Body of pancreas (tissue), 4 donors: ENCODE measurements at places on chromosomes 12 and 14. TPM values are rescaled to one million over a fixed set of nuclear protein-coding genes. Genes with fewer than 3 reads are reported as not detected.

DNA sequence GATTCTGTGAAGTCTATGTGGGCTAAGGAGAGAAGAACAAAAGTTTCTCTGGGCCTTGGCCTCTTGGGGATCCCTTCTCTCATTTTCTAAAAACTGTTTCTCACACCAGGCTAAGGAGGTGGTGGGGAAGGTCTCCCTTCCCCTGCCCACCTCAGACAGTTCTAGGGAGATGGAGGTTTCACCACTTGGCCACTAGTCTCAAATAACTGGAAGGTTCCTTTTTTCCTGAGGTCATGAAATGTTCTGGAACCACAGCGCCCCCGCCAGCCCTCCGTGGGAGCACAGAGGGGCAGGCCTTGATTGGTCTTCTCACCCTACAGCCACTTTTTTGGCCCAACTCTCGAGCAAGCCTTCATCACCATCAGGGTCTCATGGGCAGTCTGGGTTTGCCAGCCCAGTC lies 12.6 kb downstream of the C12orf43 start:
- H3K4me3 ChIP-seq, result no peak overlapping the region
- H3K27me3 ChIP-seq, result no peaks in the 10 kb centered on the region
- no peaks in the 10 kb centered on the region for H3K36me3 ChIP-seq
- H3K4me1 ChIP-seq, result peaks cover 15% of the 10 kb centered on the region

- DNase-seq, result no peak
- peaks cover 23% of the 10 kb centered on the region for H3K4me1 ChIP-seq
- no peak overlapping the region for H3K27ac ChIP-seq
- no peaks in the 10 kb centered on the region for H3K36me3 ChIP-seq
- H3K4me3 ChIP-seq, result no peak overlapping the region
- H3K27me3 ChIP-seq, result no peaks in the 10 kb centered on the region
Measured at GRCh38 chr14:87994974-87995373, 2.0 kb upstream of the GALC start.

- H3K27me3 ChIP-seq, result no peaks in the 10 kb centered on the region
- no peaks in the 10 kb centered on the region for H3K4me1 ChIP-seq
Measured at GRCh38 chr14:104304451-104305351, 166.3 kb downstream of the KIF26A start.

LRP1 gene
- 61.2 TPM for total RNA-seq

DNA sequence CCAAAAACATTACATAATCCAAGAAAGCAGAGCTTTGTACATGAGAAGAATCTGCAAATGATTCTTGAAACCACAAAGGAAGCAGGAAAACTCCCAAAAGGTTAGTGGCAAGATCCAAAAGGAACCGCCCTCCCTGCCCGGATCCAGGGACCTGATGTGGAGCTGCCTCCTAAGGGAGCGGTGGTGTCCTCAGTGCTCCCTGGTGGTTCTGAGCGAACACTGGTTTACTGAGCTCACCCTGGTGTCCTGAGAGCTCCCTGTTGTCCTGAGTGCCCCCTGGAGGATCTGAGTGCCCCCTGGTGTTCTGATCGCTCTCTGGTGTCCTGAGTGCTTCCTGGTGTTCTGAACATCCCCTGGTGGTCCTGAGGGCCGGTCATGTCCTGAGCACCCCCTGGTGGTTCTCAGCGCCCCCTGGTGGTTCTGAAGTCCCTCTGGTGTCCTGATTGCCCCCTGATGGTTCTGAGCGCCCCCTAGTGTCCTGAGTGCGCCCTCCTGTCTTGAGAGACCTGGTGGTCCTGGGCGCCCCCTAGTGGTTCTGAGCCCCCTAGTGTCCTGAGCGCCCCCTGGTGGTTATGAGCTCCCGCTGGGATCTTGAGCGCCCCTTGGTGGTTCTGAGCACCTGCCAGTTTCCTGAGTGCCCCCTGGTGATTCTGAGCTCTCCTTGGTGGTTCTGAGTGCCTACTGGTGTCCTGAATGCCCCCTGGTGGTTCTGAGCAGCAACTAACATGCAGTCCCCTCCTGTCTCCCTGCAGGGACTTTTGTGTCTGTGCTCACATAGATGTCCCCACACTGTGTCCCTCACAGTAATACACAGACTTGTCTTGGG lies 891.1 kb downstream of the TMEM121 start:
- H3K36me3 ChIP-seq, result no peaks in the 10 kb centered on the region
- no peak overlapping the region for H3K4me3 ChIP-seq
- DNase-seq, result peak; percentile 54
- H3K27ac ChIP-seq, result no peak overlapping the region
- no peaks in the 10 kb centered on the region for H3K4me1 ChIP-seq
- H3K27me3 ChIP-seq, result no peaks in the 10 kb centered on the region

DNA sequence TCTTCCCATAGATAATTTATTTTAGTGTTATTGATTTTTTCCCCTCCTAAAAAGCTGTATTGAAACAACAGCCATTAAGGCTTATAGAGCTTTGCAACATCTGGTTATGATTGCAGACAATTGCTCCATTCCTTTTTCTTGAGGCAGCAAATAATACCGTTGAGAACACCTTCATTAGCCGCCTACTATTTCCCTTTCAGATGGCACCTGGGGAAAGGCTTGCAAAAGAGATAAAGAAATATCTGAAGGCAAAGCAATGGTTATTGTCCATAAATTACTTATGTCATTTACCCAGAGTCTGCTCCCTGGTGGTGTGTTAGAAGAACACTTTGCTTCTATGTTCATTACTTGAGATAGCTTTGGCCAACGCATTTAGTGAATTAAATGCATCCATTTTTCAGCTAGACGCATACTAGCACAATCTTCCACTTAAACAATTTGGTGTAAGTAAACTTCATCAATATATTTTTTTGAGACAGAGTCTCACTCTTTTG lies 377.8 kb downstream of the KCNH5 start:
- H3K4me1 ChIP-seq, result no peaks in the 10 kb centered on the region
- no peaks in the 10 kb centered on the region for H3K36me3 ChIP-seq
- no peak overlapping the region for H3K4me3 ChIP-seq
- H3K27me3 ChIP-seq, result no peaks in the 10 kb centered on the region
- DNase-seq, result no peak

DNA sequence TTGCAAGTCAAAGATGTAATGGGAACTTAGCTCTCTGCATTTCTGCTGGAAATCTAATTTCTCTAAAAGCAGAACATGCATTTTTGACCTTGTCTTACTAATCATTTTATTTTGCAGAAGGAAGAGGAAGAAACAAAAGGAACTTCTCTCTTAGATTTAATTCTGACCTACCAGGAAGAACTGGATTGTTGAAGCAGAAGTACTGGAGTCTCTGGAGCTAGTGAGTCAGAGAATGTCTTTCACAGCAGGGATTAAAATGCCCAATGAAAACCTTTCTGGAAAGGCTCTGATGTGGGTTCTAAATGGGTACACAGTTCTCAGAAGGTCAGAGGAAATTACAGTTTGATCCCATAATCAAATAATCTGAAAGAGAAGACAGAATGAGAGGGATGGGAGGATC lies 70.8 kb upstream of the GNG2 start:
- H3K4me3 ChIP-seq, result no peak overlapping the region
- no peak for DNase-seq
- no peaks in the 10 kb centered on the region for H3K27me3 ChIP-seq

- H3K4me1 ChIP-seq, result peaks cover 10% of the 10 kb centered on the region
- H3K27ac ChIP-seq, result no peak overlapping the region
- H3K27me3 ChIP-seq, result no peaks in the 10 kb centered on the region
- no peaks in the 10 kb centered on the region for H3K36me3 ChIP-seq
- no peak overlapping the region for H3K4me3 ChIP-seq
Measured at GRCh38 chr12:68240975-68241374, 12.4 kb downstream of the IL22 start.

DNA sequence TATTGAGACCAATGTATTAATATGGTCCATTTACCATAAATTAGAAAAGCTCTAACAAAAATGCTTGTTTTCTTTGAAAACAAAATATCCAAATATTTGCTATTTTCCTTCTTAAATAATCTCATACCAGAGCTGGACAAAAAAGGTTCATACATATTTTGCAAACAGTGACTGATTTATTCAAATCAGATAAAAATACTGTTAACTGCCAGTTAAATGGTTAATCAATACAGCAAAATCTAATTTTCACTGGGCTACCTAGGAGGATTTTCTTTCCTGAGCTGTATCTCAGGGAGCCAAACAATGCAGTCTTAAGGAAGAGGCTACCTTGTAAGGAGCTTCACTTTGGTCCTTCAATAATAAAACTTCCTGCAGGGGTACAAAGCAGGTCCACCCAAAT lies 2.0 kb downstream of the FERMT2 start:
- H3K27me3 ChIP-seq, result no peaks in the 10 kb centered on the region
- no peak overlapping the region for H3K27ac ChIP-seq
- H3K4me3 ChIP-seq, result no peak overlapping the region

DNA sequence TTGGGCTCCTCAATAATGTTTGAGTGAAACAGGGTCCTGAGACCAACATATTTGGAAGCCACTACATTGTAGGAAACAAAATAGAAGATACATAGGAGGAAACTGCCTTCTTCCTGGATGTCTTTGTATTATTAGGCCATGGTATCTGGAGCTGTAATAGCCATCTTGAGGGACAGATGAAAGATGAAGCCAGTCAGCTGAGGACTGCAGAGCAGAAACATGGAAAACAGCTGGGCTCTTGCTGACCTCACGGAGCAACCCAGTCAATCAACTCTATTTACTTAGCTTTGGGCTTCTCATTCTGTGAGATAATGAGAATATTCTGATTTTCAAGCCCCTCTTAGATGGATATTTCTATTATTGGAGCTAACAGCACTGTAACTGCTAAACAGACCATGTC lies 962.4 kb downstream of the BCL11B start:
- H3K27me3 ChIP-seq, result no peaks in the 10 kb centered on the region
- no peaks in the 10 kb centered on the region for H3K4me1 ChIP-seq
- no peaks in the 10 kb centered on the region for H3K36me3 ChIP-seq
- no peak overlapping the region for H3K27ac ChIP-seq
- no peak overlapping the region for H3K4me3 ChIP-seq
- no peak for DNase-seq

GRCh38 chr14:62654641-62655040 lies 390.6 kb downstream of the KCNH5 start:
- H3K27me3 ChIP-seq, result no peaks in the 10 kb centered on the region
- H3K27ac ChIP-seq, result no peak overlapping the region
- DNase-seq, result no peak
- no peaks in the 10 kb centered on the region for H3K4me1 ChIP-seq
- H3K36me3 ChIP-seq, result no peaks in the 10 kb centered on the region

GRCh38 chr14:68624541-68625220 lies 168.2 kb downstream of the ZFP36L1 start:
- DNase-seq, result no peak
- H3K4me1 ChIP-seq, result peaks cover 40% of the 10 kb centered on the region
- H3K27me3 ChIP-seq, result no peaks in the 10 kb centered on the region
- no peak overlapping the region for H3K4me3 ChIP-seq
- H3K36me3 ChIP-seq, result no peaks in the 10 kb centered on the region

GRCh38 chr12:103369929-103370328 lies 125.8 kb downstream of the C12orf42 start:
- no peak overlapping the region for H3K27ac ChIP-seq
- no peaks in the 10 kb centered on the region for H3K27me3 ChIP-seq
- H3K36me3 ChIP-seq, result no peaks in the 10 kb centered on the region
- no peak overlapping the region for H3K4me3 ChIP-seq
- DNase-seq, result no peak

- no peak overlapping the region for H3K27ac ChIP-seq
- no peaks in the 10 kb centered on the region for H3K36me3 ChIP-seq
- no peak overlapping the region for H3K4me3 ChIP-seq
- no peaks in the 10 kb centered on the region for H3K27me3 ChIP-seq
- DNase-seq, result no peak
Measured at GRCh38 chr14:76117789-76118484, 33.8 kb upstream of the GPATCH2L start.

FSCB gene
- total RNA-seq, result not detected

- no peak overlapping the region for H3K4me3 ChIP-seq
- no peak for DNase-seq
Measured at GRCh38 chr14:74980398-74980730, 22.4 kb upstream of the EIF2B2 start.

GRCh38 chr14:101556566-101557320 lies 4.6 kb upstream of the DIO3 start:
- no peak overlapping the region for H3K27ac ChIP-seq
- H3K4me3 ChIP-seq, result no peak overlapping the region
- H3K27me3 ChIP-seq, result peaks cover 7% of the 10 kb centered on the region
- H3K4me1 ChIP-seq, result peaks cover 14% of the 10 kb centered on the region
- DNase-seq, result no peak
- no peaks in the 10 kb centered on the region for H3K36me3 ChIP-seq

PIWIL1 gene
- total RNA-seq, result not detected

DNA sequence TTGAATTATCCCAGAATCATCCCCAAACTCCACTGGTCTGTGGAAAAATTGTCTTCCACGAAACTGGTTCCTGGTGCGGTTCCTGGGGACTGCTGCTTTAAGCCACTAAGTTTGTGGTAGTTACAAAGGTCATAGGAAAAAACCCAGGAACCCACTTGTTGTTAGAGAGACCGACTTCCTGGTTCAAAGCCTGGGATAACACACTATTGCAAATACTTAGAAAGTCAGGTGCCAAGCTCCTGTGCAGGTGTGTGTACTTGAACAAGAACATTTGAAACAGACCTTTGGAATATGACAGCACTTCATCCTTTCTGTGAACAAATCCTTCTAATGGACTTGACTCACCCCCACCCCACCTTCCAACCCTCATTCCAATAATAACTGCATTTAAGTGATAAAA lies 519.6 kb downstream of the GLT1D1 start:
- H3K27ac ChIP-seq, result no peak overlapping the region
- H3K4me3 ChIP-seq, result no peak overlapping the region
- DNase-seq, result no peak
- H3K36me3 ChIP-seq, result no peaks in the 10 kb centered on the region
- no peaks in the 10 kb centered on the region for H3K27me3 ChIP-seq

DNA sequence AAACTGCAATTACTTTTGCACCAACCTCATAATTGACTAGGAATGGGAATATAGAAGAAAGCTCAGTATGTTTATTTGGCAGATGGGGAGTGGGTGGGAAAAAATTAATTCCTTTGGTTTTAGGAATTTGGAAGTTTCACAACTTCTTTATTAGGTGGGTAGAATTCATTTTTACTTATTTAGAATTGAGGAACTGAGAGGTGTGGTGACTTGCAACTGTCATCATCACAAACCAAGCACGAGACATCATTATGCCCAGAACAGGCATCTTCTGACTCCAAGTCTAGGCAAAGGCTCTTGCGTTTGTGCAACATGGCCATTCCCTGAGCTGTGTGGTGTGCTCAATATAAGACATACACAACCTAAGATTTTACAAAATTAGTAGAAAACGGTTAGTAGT lies 380.0 kb downstream of the ATP23 start:
- H3K27ac ChIP-seq, result no peak overlapping the region
- peaks cover 1% of the 10 kb centered on the region for H3K4me1 ChIP-seq
- no peaks in the 10 kb centered on the region for H3K27me3 ChIP-seq
- H3K4me3 ChIP-seq, result no peak overlapping the region
- H3K36me3 ChIP-seq, result no peaks in the 10 kb centered on the region
